ENCODE measurements at places on chromosomes 2 and 18. TPM values are rescaled to one million over a fixed set of nuclear protein-coding genes. Genes with fewer than 3 reads are reported as not detected.
A peak's percentile ranks its signal among the peaks of the same experiment; 100 is the strongest.

DNA sequence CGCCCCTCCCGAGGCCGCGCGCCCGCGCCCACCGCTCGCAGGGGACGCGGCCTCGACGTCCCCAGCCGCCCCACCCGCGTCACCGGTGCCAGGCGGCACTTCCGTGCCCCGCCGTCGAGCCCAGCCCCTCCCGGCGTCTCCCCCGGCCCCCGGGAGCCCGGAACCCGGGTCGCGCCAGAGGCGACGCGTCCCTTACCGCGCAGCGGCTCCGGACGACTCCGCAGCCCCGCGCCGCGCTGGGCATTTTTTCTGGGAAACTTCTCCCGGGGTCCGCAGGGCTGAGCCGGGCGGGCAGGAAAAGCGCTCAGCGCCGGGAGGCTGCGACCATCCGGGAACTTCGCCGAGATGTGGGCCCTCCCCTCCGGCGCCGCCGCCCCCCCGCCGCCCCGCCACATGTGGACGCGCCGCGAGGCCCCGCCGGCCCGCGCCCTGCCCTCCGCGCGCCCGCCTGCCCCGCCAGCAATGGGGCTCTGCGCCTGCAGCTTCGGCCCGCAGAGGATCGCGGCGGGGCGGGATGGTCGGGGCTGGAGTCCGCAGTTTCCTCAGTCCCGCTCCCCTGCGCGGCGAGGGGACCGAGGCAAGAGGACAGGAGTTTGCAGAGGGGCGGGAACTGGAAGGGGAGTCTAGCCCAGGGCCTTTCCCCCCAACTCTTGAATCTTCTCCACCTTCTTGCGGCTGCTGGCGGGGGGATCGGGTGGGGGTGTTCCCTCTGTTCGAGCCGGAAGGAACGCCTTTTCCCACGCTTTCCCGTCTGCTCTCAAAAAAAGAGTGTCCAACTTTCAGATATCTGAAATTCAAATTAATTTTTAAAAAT lies 81.5 kb downstream of the CHRNA1 start:
- H3K27ac ChIP-seq: no peak overlapping the region
- H3K4me1 ChIP-seq: no peaks in the 10 kb centered on the region
- peaks cover 13% of the 10 kb centered on the region for H3K27me3 ChIP-seq
- peak overlapping the region; percentile 79 for H3K4me3 ChIP-seq
- peaks cover 2% of the 10 kb centered on the region for H3K36me3 ChIP-seq

ASIC4 gene
- total RNA-seq: 0.37 TPM

- H3K4me1 ChIP-seq: no peaks in the 10 kb centered on the region
- H3K36me3 ChIP-seq: no peaks in the 10 kb centered on the region
- H3K27me3 ChIP-seq: no peaks in the 10 kb centered on the region
- H3K27ac ChIP-seq: no peak overlapping the region
- no peak for DNase-seq
Observed at GRCh38 chr2:19140463-19141208, 217.8 kb downstream of the OSR1 start.

DNA sequence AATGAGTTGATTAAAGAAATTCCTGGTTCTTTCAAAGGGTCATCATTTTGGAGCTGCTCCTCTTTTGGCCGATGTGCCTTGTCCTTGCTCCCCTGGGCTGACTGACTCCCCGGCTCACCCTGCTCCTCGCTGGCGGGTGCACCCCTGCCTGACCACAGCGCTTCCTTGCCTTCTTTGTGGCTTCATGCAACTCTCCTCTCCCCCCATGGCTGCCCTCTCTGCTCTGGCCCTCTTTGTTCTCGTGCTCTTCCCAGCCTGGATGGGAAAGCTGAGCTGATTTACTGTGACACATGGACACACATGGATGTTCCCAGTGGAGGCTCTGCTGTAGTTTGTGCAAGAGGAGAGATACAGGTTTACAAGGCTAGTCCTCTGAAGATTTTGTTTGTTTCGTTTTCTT lies 234.6 kb downstream of the HAUS1 start:
- H3K4me3 ChIP-seq: no peak overlapping the region
- DNase-seq: no peak
- no peak overlapping the region for H3K27ac ChIP-seq
- H3K4me1 ChIP-seq: peaks cover 12% of the 10 kb centered on the region
- H3K36me3 ChIP-seq: no peaks in the 10 kb centered on the region

GALNT14 gene
- total RNA-seq: 2.7 TPM

POTEI gene
- total RNA-seq: 1.2 TPM

DNA sequence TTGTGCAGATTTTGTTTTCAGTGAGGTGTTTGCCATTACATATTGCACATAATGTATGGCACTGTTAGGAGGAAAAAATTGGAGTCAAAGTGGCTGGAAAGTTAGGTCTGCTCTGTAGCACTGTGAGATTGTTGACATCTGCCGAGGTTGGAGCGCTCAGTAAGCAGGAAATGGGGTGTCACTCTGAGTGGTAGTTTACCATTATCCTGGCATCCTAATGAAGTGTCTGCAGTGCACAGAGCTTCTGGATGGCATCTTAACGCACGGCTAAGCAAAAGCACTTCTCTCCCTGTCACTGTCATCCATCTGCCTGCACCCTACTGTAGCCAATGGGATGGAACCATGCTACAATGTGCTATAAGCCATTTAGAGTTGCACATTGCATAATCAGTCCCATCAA lies 561.9 kb downstream of the ARHGAP15 start:
- H3K4me1 ChIP-seq: peaks cover 6% of the 10 kb centered on the region
- no peak for DNase-seq
- no peak overlapping the region for H3K27ac ChIP-seq
- H3K4me3 ChIP-seq: no peak overlapping the region

ARHGAP15 gene
- not detected for total RNA-seq

DNA sequence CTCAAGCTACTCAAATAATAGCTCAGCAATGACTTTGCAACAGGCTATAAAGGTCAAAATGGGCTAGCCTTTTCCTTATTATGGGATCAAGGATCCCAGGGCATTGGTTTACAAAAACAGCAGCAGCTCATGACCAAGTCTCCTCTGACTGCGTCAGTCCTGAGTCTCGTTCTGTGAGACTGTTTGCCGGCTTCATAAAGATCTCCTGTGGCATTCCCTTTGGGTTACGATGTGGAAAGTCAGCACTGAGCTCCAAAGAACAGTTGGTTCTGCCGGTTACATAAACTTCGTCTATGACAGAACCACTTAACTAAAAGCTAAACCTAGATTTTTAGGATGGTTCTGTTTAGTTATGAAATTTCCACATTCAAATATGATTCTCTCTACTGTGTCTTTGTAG lies 674.9 kb downstream of the ZEB2 start:
- H3K4me3 ChIP-seq: no peak overlapping the region
- no peak overlapping the region for H3K27ac ChIP-seq
- no peaks in the 10 kb centered on the region for H3K27me3 ChIP-seq
- DNase-seq: no peak
- H3K4me1 ChIP-seq: no peaks in the 10 kb centered on the region

DNA sequence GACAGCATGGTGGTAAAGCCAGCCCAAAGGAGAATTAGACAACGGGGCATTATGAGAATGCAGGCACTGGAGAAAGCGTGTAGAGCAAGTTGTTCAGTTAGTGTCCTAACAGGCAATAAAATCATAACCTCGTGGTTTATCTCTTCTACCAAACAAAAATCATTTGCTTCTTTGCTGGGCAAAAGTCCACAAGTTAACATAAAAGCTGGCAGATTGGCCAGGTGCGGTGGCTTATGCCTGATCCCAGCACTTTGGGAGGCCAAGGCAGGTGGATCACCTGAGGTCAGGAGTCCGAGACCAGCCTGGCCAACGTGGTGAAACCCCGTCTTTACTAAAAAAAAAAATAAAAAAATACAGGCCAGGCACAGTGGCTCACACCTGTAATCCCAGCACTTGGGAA lies 364.1 kb downstream of the SETBP1 start:
- no peak overlapping the region for H3K27ac ChIP-seq
- H3K27me3 ChIP-seq: no peaks in the 10 kb centered on the region
- H3K4me1 ChIP-seq: no peaks in the 10 kb centered on the region
- DNase-seq: no peak
- H3K4me3 ChIP-seq: no peak overlapping the region

DNA sequence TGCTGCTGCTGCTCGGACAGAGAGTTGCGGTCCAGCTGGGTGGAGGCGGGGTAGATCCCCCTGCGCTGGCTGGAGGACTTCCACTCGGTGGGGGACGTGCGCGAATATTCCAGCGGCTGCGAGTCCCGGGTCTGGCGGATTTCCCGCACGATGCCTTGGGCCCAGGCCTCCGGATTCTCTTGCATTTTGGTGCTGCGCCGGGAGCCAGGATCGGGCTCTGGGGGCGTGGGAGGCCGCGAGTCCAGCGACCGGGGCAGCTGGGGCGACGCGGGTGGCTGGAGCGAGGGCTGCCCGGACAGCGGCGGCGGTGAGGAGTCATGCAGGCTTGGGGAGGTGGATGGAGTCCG lies 4.8 kb downstream of the NT5C1B start:
- H3K27ac ChIP-seq: no peak overlapping the region
- no peak for DNase-seq
- no peaks in the 10 kb centered on the region for H3K4me1 ChIP-seq
- no peaks in the 10 kb centered on the region for H3K27me3 ChIP-seq
- H3K36me3 ChIP-seq: no peaks in the 10 kb centered on the region

DNA sequence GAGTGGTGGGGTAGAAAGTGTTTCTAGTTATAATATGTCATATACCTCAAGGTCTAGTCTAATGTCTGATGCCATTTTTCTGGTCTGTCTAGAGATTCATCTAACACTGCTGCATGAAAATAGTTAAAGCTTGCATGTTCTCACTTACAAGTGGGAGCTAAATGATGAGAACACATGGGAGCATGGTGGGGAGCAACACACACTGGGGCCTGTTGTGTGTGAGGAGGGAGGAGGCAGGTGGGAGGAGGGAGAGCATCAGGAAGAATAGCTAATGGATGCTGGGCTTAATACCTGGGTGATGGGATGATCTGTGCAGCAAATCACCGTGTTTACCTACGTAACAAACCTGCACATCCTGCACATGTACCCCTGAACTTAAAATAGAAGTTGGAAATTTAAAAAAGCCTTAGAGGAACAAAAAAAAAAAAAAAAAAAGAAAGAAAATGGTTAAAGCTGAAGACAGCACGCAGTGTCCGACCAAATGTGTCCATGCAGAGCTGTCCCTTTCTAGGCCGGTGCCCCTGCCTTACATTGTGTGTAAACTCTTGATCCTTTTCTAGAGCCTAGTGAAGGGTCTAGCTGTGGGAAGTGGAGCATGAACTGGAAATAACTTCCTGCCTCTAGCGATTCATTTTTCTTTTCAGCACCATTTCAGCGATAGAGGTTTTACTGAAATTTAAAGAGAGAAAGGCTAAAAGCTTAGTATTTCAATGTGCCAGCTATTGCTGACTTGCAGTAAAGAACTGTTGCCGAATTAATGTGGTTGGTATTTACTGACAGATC lies 94.0 kb downstream of the FMNL2 start:
- no peaks in the 10 kb centered on the region for H3K36me3 ChIP-seq
- H3K4me1 ChIP-seq: peaks cover 9% of the 10 kb centered on the region

DNA sequence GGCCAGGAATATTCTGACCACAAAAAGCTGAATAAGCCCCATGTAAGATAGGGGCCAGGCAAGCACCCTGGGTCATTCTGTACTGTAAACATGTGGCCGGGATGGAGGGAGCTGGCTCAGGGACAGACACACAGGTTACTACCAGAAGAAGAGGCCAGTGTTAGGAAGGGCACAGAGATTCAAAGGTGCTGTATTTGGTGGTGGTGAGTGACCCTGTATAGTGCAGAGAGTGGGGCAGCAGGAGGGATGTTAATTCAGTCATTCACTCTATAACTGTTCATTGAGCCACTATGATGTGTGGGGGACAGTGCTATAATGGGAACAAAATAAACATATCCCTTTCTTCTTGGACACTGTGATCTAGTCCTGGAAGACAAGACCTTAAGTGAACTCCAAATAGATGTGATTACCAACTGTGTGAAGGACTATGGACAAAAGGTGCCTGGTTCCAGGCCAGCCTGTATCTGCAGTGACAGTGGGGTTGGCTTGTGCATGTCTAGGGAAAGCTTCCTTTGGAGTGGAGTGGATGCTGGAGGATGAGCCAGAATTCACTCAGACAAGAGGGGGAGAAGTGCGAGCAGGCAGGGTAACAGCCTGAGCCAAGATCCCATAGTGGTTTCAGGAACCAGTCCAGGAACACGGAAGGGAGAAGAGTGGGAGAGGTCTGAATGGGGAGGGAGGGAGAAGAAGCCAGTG lies 8.3 kb downstream of the MOCOS start:
- no peaks in the 10 kb centered on the region for H3K27me3 ChIP-seq
- DNase-seq: no peak
- no peak overlapping the region for H3K27ac ChIP-seq
- peaks cover 15% of the 10 kb centered on the region for H3K36me3 ChIP-seq
- no peak overlapping the region for H3K4me3 ChIP-seq
- H3K4me1 ChIP-seq: no peaks in the 10 kb centered on the region

CFAP65 gene
- 0.18 TPM for total RNA-seq

GRCh38 chr2:119513832-119514231 lies 10.5 kb downstream of the SCTR start:
- DNase-seq: no peak
- H3K36me3 ChIP-seq: no peaks in the 10 kb centered on the region
- H3K4me3 ChIP-seq: no peak overlapping the region
- no peaks in the 10 kb centered on the region for H3K4me1 ChIP-seq

Measured in H9 (cell line).